ENCODE measurements at places on chromosomes 11 and 22.

DNA sequence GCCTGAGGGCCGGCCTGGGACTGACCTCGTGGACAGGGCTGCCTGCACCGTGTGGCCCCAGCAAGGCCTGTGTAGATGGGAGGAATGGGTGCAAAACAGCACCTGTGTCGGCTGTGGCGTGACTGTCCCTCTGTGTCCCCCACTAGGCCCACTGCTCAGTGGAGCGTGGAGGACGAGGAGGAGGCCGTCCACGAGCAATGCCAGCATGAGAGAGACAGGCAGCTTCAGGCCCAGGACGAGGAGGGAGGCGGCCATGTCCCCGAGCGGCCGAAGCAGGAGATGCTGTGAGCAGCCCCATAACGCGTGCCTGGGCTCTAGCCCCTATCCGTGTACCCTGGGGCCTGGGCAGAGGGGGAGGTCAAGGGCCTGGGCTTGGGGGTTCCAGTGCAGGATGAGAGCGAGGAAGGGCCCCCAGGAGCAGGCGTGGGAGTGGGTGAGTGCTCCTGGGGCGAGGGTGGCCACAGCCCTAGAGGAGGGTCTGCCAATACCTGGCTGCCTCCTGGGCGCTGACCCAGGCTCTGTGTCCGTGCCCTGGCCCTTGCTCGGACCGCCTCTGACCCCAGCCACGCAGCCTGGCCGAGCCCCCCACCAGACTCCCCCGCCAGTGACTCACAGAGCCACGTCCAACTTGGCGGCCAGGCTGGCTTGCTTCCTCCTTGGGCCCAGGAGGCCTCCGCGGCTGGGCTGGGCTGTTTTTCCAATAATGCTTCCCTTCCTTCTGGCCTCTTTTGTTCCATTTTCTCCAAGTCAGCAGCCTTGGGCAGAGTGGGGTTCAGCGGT, 11.6 kb downstream of the PRR33 start:
- DNase-seq, result no peak

- DNase-seq, result no peak
Measured at GRCh38 chr22:37578002-37578401, 1.9 kb downstream of the LGALS2 start.

GRCh38 chr22:19880786-19881569, 26.3 kb upstream of the GNB1L start:
- DNase-seq, result no peak

- no peak for DNase-seq
Measured at GRCh38 chr11:18761144-18761543, 30.5 kb downstream of the PTPN5 start.

DNA sequence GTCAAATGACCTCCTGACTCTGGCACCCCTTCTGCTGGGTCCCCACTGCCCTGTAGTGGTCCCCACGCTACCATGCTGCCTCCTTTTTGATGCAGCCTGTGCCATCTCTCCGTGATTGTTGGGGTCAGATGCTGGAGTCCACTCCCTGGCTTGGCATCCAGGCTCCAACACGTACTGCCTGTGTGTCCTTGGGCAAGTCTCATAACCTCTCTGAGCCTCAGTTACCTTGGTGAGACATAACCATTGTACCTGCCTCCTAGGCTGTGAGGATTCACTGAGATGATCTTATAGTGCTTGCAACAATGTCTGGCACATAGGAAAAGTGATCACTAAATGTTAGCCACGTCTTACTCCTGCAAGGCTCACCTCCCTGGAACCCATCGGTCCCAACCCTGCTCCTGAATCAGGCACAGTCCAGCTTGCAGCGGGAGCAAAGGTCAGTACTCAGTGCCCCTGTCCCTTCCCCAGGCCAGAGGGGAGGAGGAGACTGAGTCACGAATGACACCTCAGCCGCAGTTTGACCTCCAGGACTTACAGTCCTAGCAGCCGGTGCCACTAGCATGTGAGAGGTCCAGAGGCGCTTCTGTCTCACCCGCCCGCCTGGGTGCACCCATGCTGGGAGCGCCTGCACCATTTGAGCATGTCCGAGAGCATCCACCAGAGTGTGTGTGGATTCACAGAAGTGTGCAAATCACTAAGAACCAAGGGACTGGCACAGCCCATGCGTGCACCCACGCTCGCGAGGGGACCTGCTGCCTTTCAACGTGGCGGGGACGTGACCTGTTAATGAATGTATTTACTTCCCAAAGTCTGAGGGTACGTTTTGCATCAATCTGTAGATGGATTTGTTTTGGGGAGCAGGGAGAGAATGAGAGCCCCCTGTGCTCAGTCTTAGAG, 3.0 kb upstream of the APOA4 start:
- DNase-seq, result no peak

GRCh38 chr22:32331236-32331917, 26.3 kb upstream of the RFPL3 start:
- no peak for DNase-seq

- DNase-seq, result no peak
Measured at GRCh38 chr22:39932918-39933649, 27.1 kb upstream of the TMA7B start.

- no peak for DNase-seq
Measured at GRCh38 chr11:57905439-57905838, 118.2 kb upstream of the OR9Q1 start.

GRCh38 chr22:40904101-40904500, 42.2 kb upstream of the DNAJB7 start:
- DNase-seq, result no peak

DNA sequence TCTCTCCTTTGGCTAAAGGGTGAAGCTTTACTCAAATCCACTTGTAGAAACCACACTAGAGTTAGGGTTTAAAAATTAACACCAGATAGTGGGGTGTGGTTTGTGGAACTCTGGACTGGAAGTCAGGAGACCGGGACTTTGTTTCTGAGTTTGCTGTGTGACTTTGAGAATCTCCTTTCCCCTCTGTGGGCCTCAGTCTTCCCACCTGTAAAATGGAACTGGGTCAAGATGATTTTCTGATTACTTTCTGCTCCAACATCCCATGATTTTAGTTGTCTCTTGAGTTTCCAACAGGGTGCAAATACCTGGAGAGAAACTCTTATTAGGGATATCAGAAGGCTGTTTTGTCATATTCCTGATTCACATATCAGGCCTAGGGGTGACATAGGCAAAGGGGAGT, 301.0 kb downstream of the MIAT start:
- DNase-seq, result no peak

DNA sequence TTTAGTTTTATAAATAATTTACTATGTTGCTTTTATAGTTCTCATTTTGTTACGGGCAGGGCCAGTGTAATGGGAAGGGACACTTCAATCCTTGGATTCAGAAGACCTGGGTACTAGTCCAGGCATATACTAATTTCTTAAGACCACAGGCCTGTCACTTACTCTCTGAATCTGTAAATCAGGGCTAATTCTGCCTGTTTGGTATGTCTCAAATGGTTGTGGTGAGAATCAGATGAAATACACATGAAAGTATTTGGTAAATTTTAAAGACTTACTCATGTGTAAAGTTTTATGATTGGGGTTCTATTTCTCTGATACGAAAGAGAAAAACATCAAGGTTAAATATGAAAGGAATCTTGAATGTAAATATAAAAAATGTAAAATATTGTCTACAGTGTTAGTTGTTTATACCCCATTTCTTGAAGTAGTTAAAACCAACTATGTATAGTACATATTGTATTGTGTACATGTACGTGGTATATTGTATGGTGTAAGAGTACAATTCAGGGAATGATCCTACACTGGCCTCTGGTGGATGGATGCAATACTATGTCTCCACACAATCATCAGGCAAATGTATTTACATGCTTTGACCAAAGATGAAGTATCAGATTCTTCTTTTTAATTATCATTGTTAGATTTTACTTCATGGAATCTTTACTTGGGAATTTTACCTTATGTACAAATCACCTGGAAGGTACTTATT, 24.5 kb upstream of the RAG2 start:
- no peak for DNase-seq

GRCh38 chr11:12200279-12200990, 90.0 kb downstream of the MICAL2 start:
- no peak for DNase-seq

DNA sequence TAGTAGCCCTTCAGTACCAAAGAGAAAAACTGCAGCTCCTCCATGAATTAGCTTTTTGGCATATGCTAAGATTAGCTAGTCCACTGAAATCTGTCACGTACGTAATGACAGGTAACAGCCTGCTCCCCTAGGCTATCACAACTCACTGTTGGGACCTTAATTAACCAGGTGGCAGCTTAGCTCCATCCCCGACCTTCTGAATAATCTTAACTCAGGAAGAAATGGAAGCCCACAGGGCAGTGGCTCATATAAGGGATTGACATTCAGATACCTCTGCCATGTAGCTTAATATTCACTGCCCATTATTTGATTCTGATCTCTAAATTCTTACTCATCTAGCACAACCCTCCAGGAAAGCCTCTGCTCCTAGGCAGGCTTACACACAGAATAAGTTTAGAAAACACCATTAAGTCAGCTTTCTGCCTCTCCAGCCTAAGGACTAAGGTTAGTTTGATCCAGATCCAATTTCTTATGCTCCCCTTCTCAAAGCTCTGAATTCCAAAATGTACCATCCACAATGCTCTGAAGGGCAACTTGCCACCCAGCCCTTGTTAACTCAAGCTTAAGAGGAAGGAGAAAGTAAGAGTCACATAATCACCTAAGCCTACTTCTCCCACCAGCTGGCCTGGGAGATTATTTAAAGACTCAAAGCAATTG, 5.0 kb downstream of the HSPA8 start:
- DNase-seq, result no peak

DNA sequence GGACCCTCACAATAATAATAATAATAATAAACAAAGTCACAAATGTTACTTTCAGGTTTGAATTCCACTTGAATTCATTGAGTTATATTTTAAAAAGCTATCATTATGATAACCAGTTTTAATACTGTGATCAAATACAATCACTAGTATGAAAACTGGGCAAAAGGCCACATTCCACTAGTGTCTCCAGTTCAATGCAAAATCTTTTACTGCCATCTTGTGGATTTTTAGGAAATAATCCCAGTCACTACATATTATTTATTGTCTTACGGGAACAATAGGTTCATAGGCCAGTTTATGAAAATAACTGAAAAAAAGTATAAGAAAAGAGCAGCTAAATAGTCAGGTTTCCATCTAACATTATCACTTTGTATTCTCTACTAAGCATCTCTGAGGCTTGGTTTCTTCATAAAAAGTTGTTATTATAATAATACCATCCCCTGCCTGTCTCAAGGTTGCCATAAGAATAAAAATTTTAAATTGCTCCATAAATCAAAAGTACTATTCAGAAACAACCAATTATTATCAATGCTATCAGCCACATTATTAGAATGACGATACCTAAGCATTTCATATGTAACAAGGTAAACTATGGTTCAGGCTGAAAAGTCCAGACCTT, 533.9 kb upstream of the CCDC90B start:
- no peak for DNase-seq

DNA sequence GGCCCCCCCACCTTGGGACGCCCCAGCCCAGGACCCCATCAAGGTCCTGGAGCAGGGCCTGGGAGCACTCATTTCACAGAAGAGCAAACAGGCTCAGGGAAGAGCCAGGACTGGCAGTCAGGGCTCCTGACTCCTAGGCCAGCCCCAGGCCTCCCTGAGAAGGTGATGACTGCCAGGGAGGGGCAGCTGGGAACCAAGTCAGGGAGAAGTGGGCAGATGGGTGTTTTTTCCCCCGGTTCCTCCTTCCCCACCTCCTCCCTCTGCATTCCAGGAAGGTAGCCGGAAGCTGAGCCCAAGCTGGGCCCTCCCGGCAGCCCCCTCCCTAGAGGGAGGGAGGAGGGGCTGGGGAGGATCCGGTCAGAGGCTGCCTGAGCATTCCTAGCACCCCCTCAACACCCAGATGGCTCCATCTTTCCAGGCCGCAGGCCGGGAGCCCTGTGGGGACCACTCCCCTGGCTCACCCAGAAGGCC, 19.6 kb downstream of the MYRF start:
- no peak for DNase-seq

Data from memory B cell (primary cell).